ENCODE measurements at places on chromosomes 16 and 17.

DNA sequence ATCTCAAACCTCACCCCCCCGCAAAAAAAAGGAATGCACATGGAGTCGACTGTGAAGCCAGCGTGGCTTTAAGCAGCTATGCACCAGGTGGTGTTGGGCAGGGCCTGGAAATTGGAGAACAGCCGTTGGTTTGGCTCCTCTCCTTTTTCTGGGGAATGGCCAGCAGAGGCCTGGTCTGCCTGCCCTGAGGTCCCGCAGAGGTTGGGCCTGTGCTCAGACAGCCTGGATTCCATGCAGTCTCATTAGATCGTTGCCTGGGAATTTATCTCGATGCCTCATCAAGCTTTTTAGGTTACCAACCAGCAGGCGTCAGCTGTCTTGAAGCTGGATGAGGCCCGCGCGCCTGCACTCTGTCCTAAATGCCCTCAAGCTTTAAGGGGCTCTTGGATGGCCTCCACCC is 9.8 kb downstream of the SLC12A3 start:
- DNase-seq, result no peak

DNA sequence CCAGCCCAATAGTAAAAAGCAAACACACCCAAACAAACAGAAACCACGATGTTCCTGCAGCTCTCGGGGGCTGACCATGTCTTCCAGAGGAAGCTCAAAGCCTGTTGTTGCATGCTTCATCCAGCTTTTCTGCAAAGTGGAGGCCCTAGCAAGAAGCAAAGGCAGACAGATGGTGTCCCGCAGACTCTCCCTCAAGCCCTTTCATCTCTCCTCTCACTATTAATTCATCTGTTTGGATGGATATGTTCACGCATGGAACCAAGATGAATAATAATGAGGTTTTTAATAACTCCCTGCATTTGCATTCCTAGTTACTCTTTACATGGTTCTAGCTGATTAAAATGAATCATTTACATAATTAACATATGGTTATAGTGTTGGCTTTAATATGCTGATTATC is 36.6 kb downstream of the RBFOX1 start:
- no peak for DNase-seq

- DNase-seq, result no peak
Measured at GRCh38 chr17:2335726-2336214, 487 bp downstream of the TSR1 start.

DNA sequence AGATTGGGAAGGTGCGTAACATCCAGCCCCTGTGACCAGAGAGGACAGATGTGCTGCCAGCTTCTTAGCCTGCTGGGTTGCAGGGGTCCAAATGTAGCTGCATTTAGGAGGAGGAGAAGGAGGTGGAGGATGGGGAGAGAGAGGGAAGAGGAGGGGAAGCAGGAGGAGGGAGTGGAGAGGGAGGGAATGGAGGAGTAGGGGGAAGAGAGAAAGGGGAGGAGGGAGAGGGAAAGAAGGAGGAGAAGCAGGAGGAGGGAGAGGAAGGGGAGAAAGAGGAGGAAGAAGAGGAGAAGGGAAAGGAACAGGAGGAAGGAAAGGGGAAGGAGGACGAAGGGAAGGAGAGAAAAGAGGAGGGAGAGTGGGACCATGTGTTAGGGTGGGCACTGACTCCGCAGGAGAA is 108.6 kb downstream of the ABCC12 start:
- no peak for DNase-seq

- no peak for DNase-seq
Measured at GRCh38 chr17:64124609-64125008, 5.3 kb downstream of the ERN1 start.

DNA sequence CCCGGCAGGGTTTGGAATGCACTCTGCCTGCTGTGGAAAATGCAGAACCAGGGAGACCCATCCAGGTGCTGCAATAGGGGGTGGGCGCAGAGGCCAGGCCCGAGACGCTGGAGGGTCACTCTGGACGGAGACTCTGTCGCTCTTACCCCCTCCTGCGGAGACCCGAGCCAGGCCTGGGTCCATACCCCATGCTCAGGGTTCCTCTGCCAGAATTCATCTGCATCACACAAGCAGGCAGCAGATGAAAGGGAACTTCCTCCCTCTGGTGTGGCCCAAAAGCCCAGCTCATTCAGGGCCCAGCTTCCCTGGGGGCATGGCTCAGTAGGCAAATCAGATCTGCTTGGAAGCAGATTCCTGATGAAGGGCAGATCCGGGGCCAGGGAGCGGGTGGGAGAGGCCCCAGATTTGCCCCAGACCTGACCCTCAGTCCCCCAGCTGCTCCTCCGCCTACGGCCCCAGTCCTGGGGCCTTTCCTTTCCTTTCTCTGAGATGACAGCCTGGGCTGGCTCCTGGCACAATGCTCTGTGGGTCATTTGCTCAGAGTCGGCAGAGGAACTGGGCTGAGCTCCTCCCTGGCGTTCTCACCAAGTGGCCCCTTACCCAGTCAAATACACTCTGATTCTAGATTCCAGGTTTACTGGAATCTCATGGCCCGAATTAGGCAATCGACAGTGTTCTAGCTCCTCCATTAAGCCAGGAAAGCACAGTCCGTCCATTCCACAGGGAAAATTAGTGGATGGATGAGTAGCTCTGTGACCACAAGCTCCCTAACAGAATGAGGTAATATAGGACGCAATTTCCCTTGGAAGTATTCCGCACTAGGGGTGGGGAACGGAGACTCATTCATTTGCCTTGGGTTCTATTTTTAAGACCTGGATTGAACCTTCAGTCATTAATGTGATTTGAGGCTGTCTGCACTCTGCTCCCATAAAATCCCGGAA is 19.1 kb upstream of the RASD1 start:
- DNase-seq, result no peak

DNA sequence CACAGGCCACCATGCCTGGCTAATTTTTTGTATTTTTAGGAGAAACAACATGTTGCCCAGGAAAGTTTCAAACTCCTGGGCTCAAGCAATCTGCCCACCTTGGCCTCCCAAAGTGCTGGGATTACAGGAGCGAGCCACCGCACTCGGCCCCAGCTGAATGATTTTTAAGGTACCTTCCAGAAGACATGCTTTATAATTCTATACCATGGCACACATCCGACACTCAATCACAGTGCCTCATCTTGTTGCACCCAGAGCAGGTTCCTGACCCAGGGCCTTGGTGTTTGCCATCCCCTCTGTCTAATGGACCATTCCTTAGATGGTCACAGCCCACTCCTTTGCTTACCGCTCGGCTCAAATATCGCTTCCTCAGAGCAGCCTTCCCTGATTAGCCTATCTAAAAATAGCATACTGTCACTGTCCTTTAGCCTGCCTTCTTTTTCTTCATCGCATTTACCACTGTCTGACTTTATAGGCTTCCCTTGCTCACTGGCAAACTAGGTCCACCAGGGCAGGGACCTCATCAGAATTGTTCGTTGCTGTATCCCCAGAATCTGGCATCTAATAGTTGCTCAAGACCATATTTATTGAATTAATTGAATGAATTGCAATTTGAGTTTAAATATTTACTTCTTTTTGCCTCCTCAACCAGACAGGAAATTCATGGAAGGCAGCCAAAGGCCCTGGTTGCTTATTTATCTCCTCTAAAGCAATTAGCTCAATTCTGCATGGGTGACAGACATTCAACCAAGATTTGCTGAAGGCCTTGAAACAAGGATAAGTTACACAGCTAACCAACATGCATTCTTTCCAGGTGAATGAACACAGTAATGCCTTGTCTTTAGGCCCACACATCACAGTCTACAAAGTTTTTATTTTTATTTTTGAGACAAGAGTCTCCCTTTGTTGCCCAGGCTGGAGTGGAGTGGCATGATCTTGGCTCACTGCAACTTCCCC is 6.3 kb upstream of the TENT4B start:
- DNase-seq, result no peak

GRCh38 chr16:64626776-64627175 is 495.1 kb downstream of the CDH11 start:
- peak; percentile 20 for DNase-seq

DNA sequence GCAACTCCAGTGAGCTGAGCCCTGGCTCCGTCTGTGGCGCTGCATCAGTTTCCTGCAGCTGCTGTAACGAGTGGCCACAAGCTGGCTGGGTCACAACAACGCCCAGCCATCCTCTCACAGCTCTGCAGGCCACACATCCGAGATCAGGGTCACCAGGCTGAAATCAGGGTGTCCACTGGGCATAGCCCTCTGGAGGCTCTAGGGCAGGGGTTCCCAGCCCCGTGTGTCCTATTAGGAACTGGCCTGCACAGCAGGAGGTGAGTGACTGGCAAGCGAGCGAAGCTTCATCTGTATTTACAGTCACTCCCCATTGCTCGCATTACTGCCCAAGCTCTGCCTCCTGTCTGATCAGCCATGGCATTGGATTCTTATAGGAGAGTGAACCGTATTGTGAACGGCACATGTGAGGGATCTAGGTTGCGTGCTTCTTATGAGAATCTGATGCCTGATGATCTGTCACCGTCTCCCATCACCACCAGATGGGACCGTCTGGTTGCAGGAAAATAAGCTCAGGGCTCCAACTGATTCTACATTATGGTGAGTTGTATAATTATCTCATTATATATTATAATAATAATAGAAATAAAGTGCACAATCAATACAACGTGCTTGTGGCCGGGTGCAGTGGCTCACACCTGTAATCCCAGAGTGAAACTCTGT is 176.5 kb downstream of the SEC14L1 start:
- no peak for DNase-seq

- no peak for DNase-seq
Measured at GRCh38 chr16:57889522-57889921, 81.4 kb downstream of the CNGB1 start.

GRCh38 chr16:7124701-7125100 is 207.9 kb upstream of the RBFOX1 start:
- no peak for DNase-seq

- no peak for DNase-seq
Measured at GRCh38 chr16:76237471-76237870, 39.7 kb upstream of the CNTNAP4 start.

GRCh38 chr17:56661906-56662305 is 68.4 kb downstream of the NOG start:
- no peak for DNase-seq

- DNase-seq, result no peak
Measured at GRCh38 chr17:45127207-45127547, 5.1 kb downstream of the PLCD3 start.

DNA sequence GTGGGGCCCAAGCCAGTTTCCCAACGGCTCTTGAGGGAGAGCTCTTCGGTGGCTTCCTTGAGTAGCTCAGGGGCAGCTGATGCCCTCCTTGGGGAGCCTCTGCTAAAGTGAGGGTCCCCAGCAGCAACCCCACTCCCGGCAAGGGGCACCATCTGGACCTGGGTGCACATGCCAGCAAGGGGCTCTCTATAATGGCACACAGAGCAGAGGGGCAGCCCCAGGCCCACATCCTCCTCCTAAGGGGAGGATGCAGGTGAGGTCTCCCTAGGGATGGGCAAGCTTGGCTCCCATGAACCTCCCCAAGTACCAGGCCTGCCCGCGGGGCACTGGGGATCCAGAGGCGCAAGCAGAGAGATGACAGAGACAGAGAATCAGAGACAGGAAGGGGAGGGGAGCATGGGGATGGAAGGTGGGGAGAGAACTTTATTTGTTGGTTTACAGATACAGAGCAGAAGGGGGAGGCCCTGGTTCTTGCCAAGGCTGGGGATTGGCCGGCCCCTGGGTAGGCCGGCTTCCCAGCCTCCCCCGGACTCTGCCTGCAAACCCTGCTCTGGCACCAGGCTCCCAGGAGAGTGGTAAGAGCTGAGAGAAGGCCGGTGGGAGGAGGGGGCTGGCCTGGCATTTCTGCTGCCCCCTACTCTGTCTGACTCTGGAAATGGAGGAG is 61.4 kb downstream of the SRCIN1 start:
- DNase-seq, result peak; percentile 39

GRCh38 chr16:83952940-83953795 is at the start of gene OSGIN1:
Gene OSGIN1, plus strand, starts transcription at chr16:83953240. Its CDS starts 4,432 bp downstream, at chr16:83957672.
- peak; percentile 90 for DNase-seq

GRCh38 chr16:61987474-61988012 is 48.7 kb downstream of the CDH8 start:
- no peak for DNase-seq

GRCh38 chr17:69506489-69506888 is 92.0 kb downstream of the MAP2K6 start:
- no peak for DNase-seq

GRCh38 chr16:89506113-89506504 is 2.1 kb upstream of the SPG7 start:
- DNase-seq, result no peak

DNA sequence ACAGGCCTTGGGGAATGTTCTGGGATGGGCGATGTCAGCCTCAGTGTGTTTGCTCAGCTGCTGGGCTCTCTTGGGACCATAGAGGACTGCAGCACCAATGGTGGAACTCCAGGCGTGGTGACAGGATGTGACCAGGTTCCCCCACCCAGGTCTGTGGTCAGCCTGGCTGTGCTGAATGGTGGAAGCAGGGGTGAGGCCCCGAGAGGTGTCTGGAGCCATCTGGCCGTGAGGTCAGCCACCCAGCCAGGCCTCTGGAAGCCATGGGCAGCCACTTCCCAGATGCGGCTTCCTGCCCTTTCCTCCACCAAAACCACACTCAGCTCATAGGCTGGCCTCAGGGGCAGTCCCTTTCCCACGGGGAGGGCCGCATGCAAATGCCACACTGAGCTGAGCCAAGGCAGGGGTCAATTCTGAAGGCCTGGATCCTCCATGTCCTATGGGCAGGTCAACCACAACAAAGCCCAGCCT is 7.8 kb upstream of the MAPK7 start:
- no peak for DNase-seq

- no peak for DNase-seq
Measured at GRCh38 chr17:30352240-30352814, 18.5 kb upstream of the TMIGD1 start.

DNA sequence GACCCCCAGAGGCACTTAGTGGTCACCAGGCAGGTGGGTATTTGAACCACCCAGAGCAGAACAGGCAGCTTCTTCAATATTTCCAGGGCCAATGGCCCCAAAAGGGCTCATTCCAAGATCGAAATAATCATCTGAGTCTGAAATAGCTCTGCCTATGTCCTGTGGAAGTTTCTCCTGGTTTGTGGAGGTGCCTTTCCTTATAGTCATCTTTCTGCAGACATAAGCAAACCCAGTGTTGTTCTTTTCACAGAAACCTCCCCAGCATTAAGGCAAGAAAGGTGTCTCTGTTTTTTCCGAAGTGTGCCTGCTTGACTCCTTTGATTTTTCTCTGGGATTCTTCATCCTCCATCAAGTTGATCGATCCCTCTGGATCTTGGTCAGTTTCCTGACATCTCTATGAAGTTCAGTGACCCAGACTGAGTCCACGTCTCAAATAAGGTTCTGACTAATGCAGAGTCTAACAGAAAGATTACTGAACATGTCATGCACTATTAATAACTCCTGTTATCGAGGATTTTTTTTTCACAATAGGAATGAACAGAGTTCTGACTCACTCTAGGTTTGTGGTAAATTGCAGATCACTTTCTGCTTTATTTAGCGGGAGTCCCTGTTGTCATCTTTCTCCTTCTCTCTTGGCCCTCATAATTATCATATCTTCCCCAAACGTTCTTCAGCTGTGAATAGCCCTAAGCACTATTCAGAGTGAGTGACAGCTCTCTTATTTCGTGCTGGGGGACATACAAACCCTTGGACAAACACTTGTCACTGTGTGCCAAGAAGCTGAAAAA is 1.5 kb downstream of the LRRC3C start:
- DNase-seq, result peak; percentile 90

Data from NCI-H226 (cell line).